ENCODE measurements at places on chromosomes 2 and 18.
A peak's percentile ranks its signal among the peaks of the same experiment; 100 is the strongest.

- DNase-seq = no peak
These were observed 70.5 kb downstream of the KCNG2 start for GRCh38 chr18:79868168-79868784.

DNA sequence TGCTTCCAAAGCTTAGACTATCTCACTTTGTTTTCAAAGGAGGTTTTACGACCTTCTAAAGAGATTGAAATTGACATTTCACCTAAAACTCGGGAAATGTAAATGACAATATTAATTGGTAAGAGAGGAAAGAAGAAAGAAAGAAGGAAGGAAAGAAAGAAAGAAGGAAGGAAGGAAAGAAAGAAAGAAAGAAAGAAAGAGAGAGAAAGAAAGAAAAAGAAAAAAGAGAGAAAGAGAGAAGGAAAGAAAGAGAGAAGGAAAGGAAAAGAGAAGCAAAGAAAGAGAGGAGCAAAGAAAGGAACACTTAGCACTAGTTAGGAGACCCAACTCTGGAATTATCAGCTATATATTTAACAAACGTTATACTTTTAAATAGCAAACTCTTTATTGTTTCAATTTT lies 3.7 kb downstream of the GKN1 start:
- no peak for DNase-seq

GRCh38 chr2:88537640-88538039 lies 85.1 kb upstream of the FOXI3 start:
- DNase-seq = no peak

DNA sequence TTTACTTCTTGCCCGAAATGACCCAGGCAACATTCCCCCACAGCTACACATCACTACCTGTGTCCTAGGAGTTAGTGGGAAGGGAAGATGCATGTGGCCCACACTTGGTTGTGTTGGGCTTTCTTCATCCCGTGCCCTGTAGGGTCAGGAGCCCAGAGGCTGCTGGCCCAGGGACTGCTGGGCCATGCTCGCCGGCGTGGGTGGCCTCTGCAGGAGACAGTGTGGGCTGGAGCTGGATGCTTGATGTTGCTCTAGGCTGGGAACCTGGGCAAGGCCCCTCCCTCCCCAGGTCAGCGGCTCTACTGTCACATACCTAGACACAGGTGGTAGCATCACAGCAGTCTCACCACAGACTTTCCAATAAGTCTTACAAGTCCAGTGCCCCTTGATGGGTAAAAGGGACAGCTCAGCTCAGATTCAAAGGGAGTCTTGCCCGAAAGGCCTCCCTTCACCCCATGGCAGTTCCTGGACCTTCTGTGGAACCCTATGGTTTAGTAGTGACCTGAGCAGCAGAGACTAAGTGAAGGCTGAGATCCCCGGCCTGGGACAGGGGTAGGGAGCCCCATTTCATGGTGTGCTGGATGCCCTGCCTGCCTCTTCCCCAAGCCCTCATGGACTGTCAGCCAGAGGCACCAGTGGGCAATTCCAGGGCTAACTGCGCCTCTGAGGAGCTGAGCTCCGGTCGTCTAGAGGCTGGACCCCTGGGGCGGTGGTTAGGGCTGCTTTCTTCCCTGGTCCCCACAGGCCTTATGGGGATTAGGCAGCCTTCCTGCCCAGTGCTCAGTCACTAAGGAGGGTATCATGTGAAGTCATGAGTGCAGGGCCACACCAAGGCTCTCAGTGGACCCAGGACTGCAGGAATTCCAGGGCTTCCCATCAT lies 45.4 kb upstream of the FAHD2A start:
- no peak for DNase-seq

- DNase-seq = no peak
These were observed 108.9 kb upstream of the LGALSL start for GRCh38 chr2:64344999-64345576.

GRCh38 chr2:205947621-205948495 lies 138.1 kb downstream of the INO80D start:
- DNase-seq = peak; percentile 29

DNA sequence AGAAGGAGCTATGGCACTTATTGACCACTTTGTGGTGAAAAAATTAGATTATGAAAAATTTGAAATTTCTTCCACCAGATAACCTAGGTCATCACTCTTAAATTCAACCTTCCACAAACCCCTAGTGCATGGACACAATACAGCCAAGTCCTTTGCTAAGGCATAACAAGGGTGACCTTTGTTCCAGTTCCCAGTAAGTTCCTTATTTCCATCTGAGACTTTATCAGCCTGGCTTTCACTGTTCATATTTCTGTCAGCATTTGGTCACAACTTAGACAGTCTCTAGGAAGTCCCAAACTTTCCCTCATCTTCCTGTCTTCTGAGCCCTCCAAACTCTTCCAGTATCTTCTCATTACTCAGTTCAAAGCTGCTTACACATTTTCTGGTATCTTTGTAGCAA lies 132.5 kb downstream of the TRABD2A start:
- DNase-seq = no peak

DNA sequence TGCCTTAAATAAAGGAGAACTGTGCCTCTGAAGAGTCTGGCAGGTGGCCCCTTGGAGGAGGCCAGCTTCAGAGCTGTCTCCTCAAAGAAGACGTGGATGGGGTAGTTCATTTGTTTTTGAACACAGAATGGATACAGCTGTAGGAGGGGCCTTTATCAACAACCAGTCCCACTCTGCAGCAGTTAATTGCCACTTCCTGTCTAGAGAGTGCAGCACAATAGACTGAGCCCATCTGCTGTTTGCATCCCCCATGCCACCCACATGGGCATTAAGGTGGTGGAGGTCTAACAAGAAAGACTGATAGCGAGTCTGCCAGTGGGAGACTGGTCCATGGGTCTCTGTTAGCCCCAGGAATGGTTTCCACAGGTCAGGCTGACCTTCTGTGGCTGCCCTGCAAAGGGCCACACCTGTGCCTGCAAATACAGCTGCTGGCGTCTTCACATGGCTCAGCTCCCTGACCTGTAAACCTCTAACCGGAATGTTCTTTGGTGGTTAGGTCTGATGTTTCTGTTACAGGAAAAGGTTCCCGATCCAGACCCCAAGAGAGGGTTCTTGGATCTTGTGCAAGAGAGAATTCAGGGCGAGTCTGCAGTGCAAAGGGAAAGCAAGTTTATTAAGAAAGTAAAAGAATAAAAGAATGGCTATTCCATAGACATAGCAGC lies 153.3 kb upstream of the ITGA6 start:
- no peak for DNase-seq

DNA sequence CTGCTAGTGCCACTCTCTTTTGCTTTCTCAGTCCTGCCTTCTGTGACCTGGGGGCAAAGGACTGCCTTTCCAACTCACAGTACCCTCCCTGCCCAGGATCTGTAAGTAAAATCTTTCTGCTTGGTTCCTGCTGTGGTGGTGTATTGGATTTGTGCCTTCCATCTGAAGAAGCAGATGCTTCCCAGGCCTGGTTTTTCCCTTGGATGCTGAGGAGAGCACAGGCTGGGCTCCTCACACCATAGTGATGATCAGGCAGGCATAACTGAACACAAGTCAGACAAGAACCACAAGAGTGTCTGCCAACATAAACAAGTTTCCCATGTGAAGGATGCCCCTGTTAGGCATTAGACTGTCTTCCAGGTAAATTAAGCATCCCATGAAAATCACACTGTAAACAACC lies 121.3 kb upstream of the NRXN1 start:
- no peak for DNase-seq

DNA sequence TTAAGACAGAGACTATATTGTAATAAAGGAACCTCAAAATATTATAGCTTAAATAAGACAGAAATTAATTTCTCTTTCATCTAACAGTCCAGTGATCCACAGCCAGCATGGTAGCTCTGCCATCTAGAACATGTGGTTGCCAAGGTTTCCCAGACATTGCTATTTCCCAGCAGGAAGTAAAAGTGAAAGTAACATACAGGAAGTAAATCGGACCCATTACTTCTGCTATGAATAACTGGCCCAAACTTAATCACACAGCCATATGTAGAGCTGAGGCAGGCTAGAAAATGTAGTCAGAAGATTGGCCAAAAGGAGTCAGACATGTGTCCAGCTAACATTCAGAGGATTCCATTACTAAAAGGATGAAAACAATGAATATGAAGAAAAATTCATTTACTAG lies 71.0 kb downstream of the NOL4 start:
- no peak for DNase-seq

DNA sequence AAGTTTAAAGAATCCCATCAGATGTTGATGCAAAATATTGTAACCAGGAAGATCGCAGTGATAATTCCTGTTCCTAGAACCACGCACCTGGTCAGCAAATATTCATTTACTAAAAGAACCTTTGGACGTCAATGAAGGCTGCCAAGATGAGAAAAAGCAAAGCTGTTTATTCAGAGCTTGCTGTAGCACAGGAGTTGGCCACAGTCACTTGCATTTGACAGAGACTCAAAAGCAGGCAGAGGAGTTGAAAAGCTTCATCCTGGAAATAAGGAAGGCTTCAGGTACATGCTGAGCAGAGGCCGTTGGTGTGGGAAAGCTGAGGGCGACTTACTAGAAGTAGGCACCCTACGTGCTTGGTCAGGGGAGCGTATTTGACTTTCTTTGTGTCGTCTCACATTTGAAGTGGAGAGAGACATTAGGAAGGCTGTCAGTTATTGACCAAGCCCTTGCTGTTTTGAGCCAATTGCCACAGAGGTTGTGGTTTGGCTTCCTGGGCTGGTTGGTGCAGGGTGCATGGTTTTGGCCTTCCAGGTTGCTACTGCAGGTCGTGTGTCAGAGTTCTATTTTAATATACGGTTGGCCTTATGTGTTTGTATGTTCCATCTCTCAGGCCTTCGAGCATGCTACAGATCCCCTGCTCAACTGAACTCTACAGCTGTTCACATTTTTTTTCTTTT lies 289.6 kb downstream of the METTL4 start:
- no peak for DNase-seq

DNA sequence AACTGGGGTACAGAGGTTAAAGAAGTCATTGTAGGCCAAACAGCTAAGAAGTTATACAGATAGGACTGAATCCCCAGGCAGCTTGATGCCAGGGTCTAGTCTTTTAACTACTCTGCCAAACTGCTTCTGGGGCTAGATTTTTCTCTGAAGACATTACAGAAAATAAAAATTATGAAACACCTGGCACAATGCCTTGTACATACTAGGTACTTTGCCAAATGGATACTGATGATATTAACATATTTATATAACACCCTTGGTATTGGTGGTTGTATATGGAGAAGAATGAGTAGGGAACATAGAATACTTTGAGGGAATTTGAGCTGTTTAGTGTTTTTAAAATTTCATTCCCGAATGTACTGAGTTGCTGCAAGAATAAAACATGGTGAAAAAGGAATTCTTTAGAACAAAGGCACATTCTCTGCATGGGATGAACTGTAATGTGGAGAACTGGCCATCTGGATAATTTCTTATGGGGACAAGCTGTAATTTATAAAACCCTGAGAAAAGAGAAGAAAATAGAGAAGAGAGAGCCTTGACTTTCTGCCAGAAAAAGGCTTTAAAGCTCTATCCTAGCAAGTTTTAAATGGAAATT lies 210.9 kb upstream of the TMEM200C start:
- DNase-seq = no peak

DNA sequence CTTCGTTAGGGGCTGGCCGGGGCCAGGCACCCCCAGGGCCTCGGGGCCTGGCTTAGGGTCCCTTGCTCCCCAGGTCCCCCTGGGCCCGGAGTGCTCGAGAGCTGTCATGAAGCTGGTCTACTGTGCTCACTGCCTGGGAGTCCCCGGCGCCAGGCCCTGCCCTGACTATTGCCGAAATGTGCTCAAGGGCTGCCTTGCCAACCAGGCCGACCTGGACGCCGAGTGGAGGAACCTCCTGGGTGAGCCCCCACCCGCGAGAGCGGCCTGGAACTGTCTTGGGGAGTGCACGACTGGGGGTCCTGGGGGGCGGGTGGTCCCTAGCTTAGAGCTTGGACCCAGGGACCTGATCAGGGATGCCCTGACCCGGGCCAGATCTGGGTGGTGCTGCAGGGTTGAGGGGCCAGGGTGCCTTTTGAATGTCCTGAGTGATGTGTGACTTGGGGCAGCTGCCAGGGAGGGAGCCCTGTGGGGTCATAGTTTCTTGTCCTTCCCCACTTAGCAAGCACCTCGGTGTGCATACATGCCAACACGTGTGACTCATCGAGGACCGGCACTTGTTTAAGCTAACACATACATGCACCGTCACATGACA lies 27.9 kb downstream of the GPC1 start:
- DNase-seq = no peak

DNA sequence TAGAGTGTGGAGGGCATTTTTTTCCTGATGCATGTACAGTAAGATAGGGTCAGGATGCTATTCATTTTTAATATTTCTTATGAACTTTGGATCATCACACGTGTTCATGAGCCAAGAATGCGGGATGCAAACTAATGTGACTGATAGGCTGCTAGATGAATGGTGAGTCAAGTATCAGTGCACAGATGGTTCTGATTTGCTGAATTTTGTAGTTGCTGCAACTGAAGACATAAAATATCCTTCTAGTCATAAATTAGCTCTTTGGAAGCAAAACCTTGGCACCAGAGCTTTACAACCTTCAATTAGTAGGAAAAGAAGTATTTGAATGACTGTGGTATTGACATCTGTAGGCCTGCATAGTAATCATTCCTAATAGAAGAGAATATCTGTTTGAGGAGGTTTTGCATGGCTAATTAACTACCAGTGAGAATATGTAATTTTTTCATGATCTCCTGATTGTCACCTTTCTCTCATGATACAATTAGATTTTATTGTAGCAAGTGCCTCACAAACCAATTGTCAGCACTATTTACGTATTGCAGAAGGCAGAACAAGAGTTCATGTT lies 94.0 kb downstream of the VRK2 start:
- DNase-seq = no peak

GRCh38 chr2:62045017-62045543 lies 139.6 kb downstream of the COMMD1 start:
- DNase-seq = no peak

DNA sequence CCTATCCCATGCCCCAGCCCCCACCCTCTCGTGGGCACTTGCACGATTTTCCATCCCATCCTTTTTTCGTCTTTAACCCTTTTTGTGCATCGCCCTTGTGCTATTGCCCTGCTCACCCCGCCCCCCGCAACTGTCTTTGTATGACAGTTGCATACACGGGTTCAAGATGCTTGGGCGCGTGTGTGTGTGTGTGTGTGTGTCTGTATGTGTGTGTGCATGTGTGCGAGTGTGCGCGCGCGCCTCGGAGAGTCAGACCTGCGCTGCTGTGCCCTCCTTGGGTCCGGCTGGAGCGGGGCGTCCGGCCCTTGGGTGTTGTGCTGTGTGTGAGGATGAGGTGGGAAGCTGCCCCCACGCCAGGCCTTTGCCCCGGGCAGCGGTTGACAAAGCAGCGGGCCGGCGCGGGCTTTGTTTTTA lies 230.7 kb downstream of the HAUS1 start:
- DNase-seq = no peak

DNA sequence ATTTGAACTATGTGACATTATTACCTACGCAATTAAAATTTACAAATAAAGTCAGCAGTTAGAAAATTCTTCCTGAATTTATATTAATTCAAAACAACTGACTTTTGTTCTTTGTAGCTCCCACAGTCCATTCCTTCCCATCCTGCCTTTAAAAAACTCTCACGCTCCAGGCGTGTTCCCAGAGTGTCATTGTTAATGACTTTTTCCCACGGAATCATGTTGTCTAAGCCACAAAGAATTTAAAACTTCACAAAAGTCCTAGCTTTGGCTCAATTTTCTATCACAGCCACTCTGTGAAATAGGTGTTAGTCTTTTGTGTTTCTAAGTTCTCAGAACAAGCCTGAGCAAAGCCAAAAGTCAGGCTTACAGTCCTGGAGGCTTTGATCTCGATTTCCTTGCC lies 26.5 kb downstream of the SLC1A4 start:
- DNase-seq = no peak

GRCh38 chr2:158740621-158741020 lies 54.5 kb upstream of the DAPL1 start:
- no peak for DNase-seq

GRCh38 chr18:35682281-35682867 lies 100.8 kb downstream of the GALNT1 start:
- no peak for DNase-seq
